ENCODE measurements at places on chromosomes 1 and 21. TPM values are rescaled to one million over a fixed set of nuclear protein-coding genes. Genes with fewer than 3 reads are reported as not detected.

LORICRIN gene
- total RNA-seq, result not detected

CACHD1 gene
- total RNA-seq, result 1.4 TPM

HSF2BP gene
- 1.8 TPM for total RNA-seq

CACNA1S gene
- total RNA-seq, result not detected

SPRR2B gene
- total RNA-seq, result not detected

ZBED6 gene
- 2.7 TPM for total RNA-seq

TNFSF4 gene
- total RNA-seq, result 0.08 TPM

TTC22 gene
- total RNA-seq, result not detected

EPHA8 gene
- 0.03 TPM for total RNA-seq

HSD11B1 gene
- 0.47 TPM for total RNA-seq

FMO4 gene
- 0.67 TPM for total RNA-seq

CDKN2C gene
- 11.1 TPM for total RNA-seq

AMPD1 gene
- not detected for total RNA-seq

LCE2A gene
- not detected for total RNA-seq

NFIA gene
- 9.8 TPM for total RNA-seq

All from A549 treated with Hydrocortisone at 1 μM for 4 hours (cell line).